ENCODE measurements at places on chromosomes 1 and 21.

GRCh38 chr1:118081387-118081786 is 103.6 kb downstream of the SPAG17 start:
- DNase-seq: no peak

DNA sequence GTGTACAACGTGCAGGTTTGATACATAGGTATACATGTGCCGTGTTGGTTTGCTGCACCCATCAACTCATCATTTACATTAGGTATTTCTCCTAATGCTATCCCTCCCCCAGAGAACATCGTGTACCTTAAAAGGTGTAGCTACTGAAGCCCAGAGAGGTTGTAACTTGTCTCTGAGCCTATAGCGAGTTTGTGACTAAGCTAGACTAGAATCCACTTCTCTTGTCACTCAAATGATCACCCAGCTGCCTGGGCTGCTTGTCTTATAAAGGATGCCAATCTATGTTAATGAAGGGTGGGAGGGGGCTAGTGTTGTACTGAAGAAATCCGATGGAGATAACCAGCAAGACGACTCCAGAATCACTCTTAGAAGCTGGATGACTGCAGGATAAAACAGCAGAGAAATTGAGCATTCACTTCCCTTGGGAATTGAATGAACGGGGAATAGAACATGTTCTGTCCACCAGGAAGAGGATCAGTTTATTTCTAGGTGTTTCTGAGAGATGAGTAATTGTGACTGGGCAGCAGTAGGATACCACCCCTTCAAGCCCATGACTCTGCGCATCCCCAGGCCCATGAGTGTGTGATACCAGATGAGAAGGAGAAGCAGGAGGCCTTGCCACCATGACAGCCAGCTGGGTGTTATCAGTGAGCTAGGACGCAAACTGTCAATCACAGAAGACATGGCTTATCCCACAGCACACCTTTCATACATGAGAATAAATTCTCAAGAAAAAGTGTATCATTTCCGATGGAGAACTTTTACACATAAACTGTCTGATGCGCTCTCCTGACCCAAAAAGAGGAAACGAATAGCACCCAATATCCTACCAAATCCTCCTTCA is 390.4 kb downstream of the NTNG1 start:
- no peak for DNase-seq

DNA sequence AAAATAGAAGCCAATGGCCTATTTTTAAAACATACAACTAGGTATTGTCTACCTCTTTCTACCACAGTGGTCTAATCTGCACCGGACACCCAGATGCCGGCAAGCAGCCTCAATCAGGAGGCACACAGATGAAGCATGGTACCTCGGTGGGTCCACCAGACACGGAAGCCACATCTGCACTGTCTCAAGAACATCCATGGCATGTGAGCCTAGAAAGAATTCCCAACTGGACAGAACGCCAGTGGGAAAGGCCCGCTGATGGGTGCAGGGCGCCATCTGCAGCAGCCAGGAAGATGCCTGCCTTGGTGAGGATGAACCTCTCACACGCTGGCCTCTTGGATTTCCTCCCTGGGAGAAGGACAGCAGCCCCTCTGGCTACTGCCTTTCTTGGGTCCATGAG is 79.5 kb downstream of the MRPL37 start:
- DNase-seq: no peak

GRCh38 chr1:24379733-24380315 is 33.8 kb downstream of the STPG1 start:
- no peak for DNase-seq

DNA sequence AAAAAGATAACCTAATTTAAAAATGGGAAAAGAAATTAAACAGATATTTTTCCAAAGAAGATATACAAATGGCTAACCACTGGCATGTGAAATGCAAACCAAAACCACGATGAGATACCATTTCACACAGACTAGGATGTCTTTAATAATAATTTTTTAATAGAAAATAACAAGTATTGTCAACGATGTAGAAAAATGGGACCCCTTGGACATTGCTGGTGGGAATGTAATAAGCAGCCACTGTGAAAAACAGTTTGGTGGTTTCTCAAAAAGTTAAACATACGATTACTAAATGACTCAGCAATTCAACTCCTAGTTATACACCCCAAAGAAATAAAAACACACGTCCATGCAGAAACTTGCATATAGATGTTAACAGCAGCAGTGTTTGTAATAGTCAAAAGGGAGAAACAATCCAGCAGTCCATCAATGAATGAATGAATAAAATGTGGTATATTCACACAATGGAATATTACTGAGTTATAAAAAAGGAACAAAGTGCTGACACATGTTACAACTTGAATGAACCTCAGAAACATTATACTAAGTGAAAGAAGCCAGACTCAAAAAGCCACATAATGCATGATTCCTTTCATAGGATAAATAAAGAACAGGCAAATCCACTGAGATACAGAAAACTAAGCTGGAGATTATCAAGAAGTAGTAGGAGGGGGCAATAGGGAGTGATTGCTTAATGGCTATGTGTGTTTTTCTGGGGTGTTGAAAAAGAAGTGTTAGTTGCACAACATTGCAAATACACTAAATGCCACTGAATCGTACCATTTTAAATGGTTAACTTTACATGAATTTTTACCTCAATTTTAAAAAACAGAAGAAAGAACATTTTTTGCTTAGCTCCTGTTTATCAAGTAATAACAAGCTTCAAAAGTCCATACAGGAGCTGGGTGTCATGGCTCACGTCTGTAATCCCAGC is 4.1 kb downstream of the PPT1 start:
- DNase-seq: no peak

- DNase-seq: no peak
These were observed 7.0 kb upstream of the USP24 start for GRCh38 chr1:55222152-55222551.

DNA sequence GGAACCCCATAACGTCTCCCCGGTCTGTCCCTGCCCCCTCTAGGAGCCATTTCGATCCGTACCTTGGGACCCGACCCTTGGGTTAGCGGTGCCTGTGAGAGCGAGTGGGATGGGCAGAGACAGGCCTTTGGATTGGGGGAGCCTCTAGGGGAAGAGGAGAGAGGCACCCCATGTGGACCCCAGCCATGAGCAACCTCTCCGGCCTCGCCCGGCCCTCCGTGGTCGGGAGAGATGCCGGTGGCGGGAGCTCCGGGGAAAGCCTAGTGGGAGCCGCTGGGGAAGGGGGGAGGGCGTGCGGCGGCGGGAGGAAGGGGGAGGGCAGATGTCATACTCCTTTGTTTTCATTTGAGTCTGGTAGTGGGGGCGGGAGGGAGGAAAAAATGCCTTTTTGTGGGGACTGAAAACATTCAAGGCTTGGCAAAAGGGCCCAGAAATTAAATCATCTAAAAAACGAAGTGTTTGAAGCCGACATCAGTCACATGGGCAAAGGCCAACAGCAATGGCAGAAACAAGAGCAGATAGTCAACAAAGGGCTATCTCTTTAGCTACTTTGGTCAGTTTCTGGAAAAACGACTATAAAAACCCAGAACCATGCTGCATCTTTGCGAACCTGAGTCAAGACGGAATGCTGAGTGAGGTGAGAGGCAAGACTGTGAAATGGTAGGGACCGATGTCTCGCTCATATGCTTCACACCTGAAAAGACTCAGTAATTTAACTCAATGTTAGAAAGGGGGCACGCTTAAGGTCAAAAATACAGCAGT is 758 bp downstream of the PTBP2 start:
- DNase-seq: peak; percentile 43

DNA sequence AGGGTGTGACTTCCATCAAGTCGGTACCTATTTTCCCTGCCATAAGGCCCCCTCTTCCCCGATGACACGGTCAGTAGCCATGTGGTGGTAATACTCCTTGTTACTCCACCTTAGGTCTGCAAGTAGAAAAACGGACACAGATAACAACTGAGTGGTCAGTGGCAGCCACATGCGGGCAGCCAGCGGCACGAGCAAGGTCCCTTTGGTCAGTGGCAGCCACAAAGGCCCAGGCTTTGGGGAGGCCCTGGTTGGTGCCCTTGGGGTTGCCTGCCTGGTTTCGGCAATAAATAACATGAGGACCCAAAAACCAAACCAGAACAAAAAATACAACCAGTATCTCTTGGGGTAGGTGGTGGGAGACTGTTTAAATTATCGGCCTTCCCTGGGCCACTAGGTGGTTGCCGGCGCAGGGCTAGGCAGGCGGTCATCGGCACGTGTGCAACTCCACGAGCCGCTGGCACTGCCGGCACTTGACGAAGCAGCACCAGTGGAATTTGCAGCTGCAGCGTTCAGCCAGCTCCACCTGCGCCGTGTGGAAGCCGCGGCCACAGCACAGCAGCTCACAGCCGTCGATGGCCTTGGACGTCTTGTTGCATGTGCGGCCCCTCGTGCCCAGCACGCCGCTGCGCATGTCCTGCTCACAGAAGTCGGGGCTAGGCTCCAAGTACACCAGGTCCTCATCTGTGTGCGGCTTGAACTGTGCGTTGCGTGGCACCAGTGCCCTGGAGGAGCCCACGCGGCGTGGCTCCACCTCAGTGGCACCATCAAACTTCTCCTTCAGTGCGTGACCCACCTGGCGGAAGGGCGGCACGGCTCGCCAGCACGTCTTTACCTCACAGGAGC is 23.1 kb downstream of the WNT4 start:
- DNase-seq: no peak

DNA sequence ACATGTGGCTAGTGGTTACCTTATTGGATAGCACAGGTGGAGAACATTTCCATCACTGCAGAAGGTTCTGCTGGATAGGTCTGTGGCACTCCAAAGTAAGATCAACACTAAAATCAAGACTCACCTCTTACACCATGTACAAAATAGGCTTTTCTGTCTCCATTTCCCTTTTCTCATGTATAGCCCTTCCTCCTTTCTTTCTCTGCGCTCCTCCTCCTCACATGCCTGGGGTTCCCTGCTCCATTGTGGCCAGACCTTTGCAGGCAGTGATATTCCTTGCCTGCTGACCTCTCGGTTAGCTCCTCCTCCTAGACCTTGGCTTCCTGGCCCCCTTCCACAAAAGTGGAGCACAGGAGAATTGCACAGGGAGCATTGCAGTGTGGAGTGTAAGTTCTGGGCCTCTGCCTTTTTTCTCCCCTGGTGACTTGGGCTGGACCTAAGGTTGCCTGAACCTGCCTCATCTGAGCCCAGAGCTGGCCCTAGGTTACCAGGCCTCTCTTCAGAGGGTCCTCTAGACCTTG is 33.2 kb upstream of the RBM15 start:
- DNase-seq: no peak

DNA sequence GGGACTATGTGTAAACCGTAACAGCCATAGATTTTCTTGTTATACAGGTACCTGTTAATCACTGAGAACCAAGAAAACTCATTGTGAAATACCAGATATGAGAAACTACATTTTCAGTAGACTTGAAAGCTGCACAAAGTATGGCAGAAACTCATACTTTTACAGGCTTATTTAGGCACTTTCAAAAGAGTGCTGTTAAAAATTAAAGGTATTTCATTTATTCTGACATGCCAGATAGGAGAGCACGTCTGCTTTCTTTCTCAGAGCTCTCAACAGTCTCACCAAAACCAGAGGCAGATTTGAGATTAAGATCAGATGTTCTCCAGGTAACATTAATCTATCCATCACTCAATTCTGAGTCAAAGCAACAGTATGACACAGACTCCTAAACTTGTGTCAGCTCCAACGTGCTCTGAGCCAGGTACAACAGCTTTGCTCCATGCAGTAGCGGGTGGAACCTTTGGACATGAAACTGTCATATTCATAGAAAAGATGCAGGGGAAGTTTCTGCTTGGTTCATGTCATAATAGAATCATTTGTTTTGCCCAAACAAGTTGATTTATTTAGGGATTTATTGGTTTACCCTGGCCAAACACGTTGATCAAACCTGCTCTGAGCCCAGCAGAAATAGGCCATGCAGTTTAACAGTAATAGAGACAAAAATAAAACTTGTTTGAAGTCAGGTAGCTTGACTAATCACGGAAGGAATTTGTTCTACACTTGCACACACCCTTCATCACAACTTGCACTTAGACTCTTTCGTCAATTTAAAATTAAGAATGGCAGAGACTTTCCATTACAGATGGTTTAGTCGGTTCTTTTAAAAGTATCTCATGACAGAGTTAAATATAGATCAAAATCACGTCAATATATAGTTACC is 20.8 kb upstream of the TSNAX start:
- no peak for DNase-seq

GRCh38 chr1:32881871-32882850 is 4.1 kb upstream of the HPCA start:
- no peak for DNase-seq

- DNase-seq: no peak
These were observed 383.0 kb upstream of the VAMP3 start for GRCh38 chr1:7388141-7388487.

DNA sequence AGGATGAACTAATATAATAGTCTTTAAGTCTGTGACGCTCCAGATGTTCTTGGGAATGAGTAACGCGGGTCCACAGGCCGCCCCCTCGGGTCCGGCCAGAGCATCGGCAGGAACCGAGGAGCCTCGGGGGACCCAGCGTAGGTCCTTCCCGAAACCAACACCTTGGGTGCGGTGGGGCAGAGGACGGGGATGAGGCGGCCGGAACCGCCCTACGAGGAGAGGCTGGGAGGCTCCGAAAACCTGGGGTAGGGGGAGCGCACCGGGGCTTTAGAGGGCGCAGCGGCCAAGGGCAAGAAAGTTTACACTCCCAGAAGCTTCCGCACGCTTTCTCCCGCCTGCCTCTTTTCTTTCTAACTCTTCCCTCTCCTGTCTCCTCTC is 7.1 kb downstream of the DMRTA2 start:
- no peak for DNase-seq

DNA sequence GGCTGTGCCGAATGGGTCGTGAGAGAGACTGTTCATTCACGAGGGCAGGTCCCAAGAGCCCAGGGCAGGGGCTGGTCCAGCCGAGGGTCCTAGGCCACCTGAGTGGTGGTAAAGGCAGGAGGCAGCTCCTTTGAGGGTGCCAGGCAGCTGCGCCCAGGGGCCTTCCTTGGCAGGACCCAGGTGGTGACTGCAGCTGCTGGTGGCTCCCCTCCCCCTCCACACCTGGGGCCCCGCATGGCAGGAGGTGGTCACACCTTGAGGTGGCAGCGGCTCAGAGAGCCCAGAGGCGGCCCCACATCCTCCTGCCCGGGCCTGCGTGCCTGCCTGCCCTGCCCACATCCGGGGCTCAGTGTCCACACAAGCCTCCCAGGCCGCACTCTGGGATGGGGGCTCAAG is 9.8 kb upstream of the PLCH2 start:
- DNase-seq: no peak

DNA sequence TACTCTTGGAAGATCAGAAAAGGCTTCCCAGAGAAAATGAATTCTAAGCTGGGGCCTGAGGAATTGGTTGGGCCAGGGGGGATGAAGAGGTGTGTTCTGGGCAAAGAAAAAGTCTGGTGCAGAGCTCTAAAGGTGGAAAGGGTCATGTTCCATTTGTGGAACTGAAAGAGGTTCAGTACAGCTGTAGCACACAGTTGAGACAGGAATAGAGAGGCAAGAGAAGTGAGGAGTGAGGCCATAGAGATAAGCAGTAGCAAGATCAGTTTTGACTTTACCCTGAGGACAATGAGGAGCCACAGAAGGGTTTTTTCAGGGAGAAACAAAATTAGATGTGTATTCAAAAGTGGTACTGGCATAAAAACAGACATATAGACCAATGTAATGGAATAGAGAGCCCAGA is 30.3 kb upstream of the MUTYH start:
- DNase-seq: no peak

Measured in activated CD8-positive, alpha-beta memory T cell treated with anti-CD3 and anti-CD28 coated beads for 48 hours (primary cell).